Stimulated activated CD4-positive, alpha-beta T cell treated with anti-CD3 and anti-CD28 coated beads, Interleukin-2, amount 100 ng/mL, for 48 hours (primary cell): ENCODE measurements at places on chromosomes 11 and 22.

GRCh38 chr22:43441216-43441615 lies 29.4 kb downstream of the MPPED1 start:
- no peak for DNase-seq

DNA sequence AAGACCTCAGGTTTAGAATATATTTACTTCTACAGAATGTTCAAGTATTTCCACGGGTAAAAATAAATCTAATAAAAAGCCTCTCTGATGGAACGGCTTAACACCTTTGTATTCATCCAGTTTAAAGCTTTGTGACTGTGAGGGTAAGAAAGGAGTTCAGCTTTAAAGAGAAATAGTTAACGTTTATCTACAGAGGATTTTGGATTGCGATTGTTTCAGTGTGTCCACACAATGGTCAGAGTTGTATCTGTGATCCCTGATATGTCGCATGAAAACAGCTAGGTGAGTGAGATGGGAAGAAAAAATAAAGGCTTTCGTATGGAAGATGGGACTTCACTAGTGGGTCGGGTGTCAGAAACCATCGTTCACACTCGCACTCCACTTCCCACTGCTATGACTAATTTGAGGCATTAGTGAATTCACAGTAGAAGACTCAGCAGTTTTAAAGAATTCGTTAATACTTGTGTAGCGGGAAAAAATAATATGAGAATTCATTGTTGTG lies 1.6 kb downstream of the APLP2 start:
- DNase-seq: no peak

GRCh38 chr11:121571506-121571905 lies 118.7 kb upstream of the SORL1-AS1 start:
- no peak for DNase-seq

GRCh38 chr22:35882211-35883030 lies 146.2 kb downstream of the RBFOX2 start:
- no peak for DNase-seq

GRCh38 chr22:39513791-39514190 lies 6.6 kb upstream of the ATF4 start:
- no peak for DNase-seq

DNA sequence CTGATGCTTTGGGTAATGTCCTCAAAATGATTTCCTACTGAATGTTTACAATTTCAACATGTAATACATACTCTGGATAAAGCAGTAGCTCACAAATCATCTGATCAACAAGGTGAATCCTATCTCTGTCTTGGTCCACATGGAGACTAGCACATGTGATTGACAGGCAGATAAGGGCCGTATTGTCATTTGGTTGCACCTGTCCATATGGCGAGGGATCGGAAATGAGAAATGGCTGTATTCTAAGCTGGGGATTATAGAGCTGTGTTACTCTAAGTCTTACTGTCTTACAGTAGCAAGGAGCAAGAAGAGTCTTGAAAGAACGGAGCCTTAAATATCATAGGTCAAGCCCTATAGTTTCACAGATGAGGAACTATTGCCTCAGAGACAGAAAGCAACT lies 55.7 kb downstream of the APIP start:
- no peak for DNase-seq

DNA sequence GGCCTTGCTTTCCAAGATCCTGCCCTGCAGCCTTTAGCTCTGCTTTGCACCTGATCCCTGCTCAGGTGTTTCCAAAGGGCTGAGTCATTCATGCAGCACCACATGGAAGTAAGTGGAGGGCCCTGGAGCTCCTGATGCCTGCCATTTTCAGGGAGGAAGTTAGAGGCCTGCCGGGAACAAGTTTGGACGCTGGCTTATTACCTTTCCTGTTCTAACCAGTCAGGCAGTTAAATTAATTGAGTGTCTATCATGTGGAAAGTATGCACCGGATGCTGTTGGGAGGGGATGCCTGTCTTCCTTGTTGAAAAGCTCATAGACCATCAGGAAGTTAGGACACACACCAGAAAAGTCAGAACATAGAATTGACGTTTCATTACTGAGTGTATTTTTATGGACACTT lies 73.7 kb upstream of the PLET1 start:
- no peak for DNase-seq

GRCh38 chr22:47190276-47190956 lies 428.0 kb downstream of the TBC1D22A start:
- no peak for DNase-seq

GRCh38 chr22:46937939-46938338 lies 175.5 kb downstream of the TBC1D22A start:
- no peak for DNase-seq

DNA sequence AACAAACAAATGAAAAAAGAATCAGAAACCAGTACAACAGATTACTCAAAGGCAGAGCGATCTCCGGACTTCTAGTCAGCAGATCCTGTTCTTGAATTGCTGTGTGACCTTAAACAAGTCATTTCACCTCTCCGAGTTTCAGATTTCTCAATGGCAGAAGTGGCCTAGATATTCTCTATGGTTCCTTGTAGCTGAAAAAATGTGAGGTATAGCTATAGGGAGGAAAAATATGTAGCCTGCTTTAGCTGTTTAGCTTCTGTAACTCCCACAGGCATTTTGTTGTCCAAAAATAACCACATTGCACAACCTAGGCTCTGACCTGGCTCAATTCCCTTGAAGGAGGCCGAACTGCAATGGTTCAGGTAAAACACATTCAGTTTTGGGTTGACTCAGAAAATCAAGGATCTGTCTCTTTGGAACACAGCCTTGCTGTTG lies 100.7 kb downstream of the DBX1 start:
- DNase-seq: no peak

DNA sequence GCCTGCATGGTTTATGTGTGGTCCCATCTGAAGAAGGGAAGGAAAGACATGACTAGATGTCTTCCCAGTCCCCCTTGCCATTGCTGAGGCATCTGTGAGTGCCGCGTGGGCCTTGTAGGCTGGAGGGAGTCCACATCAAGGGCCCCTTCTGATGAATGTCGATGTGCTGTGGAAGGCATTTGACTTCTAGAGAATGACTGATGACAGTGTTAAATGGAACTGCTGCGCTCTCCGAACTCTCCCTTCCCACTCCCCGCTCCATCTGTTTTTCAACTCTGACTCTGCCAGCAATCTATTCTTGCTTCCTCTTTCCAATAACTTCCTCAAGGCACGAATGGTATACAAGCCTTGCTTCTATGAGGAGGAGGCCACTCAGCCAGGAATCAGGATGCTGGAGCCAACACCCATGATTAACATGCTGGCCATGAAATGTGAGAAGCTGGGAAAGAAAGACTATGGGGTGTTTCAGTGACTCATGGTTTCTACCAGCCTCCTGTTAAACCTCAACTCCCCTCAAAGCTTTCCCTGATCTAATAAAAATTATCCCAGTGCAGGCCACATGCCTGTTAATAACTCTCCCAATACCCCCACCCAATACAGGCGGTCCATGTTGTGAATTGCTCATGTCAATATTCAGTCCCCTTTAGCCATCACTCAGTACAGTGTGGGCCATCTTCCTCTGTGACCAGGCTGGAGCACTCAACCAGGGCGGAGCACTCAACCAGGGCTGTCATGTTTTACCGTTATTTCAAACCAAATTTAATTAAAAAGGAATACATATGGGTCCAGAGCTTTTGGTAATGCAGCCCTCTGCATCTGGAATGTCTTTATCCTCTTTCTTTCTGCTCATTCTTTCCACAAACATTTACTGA lies 46.4 kb upstream of the TBCEL start:
- no peak for DNase-seq

DNA sequence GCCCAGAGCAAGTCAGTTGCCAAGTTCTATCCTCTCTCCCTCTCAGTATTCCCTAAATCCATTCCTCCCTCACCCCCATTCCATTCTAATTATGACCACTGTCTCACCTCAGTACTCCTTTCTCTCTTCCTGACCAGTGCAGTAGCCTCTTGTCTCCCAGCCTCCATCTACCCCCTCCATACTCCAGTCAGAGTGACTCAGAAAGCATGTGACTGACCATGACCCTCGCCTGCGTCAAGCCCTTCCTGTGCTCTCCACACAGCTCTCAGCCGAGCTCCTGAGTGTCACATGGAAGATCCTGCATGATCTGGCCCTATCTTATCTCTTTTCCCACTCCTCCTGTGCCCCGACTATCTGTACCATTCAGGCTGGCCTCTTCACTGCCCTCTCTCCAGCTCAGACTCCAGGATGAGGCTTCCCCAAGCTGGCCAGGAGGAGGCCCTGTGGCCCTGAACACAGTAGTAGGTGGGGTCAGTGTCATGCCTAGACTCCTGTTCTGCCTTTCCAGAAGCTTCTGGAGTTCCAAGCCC lies 42.6 kb downstream of the NEU3 start:
- DNase-seq: no peak

DNA sequence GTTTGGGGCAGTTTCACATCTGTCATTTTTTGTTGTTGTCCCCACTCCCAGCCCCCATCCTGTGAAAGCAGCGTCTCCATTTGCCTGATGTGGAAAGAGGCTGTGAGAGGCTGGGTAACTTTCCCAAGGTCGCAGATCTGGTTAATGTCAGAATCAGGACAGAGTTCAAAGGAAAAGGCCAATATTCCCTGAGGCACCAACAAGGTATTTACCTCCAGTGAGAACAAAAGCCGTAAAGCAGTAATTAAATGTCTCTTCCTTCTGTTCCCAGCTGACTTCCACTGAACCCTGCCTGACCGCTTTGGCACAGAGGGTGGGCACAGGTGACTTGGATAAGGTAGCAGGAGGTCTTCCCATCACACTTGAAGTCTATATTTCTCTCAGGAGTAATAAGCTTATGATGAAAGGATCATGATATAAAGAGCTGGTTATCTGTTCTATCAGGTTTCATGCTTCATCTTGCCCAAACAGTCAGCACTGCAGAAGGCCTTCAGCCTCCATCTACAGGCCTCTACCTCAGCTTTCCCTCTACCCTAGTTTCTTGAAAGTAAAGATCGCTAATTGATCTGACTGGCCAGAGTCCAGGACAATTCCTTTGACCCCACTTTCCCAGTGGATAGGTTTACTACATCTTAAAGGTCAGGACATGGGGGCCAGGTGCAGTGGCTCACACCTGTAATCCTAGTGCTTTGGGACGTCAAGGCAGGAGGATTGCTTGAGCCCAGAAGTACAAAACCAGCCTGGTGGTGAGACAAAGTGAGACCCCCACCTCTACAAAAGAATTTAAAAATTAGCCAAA lies 9.4 kb downstream of the C11orf91 start:
- no peak for DNase-seq
